ENCODE measurements at places on chromosomes 2 and 18.

- no peak for DNase-seq
Measured at GRCh38 chr18:46222710-46223360, 118.7 kb downstream of the HAUS1 start.

GRCh38 chr2:3754795-3755194, 51.4 kb downstream of the DCDC2C start:
- DNase-seq: no peak

DNA sequence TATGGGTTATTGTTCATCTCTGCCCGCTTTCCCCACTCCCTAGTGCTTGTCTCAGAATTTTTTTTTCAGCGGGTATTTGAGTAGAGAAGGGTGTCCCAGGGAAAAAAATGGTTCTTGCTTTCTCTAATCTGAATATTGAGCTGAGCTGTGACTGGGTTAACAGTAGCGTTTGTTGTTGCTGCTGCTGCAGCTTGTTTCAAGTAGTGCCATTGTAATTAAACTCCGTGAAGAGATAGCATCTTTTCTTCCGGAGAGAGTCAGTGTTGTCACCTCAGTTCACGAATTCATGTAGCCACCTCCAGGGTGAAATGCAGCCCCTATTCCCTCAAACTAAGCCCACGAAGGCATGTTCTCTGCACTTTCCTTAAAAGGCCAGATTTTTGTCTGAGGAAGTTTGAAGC, 1.5 kb upstream of the AAK1 start:
- DNase-seq: no peak

DNA sequence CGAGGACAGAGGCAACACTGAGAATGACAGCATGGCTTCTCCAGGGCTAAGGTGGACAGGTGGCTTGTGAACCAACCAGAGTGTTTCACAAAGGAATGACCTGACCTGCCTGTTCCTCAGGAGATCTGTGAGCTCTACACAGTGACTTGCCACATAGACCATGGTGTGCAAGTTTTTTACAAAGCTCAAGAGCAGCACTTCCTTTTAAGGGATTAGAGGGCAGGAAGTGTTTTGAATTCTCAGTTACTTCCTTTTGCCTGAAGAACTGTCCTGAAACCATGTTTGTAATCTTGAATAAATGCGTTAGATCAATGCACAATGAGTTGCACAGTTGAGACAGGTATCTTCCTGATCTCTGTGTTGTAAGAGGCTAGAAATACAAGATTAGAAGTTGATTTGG, 421.9 kb downstream of the THSD7B start:
- DNase-seq: no peak

GRCh38 chr18:38792731-38793130, 1227.1 kb upstream of the CELF4 start:
- no peak for DNase-seq

DNA sequence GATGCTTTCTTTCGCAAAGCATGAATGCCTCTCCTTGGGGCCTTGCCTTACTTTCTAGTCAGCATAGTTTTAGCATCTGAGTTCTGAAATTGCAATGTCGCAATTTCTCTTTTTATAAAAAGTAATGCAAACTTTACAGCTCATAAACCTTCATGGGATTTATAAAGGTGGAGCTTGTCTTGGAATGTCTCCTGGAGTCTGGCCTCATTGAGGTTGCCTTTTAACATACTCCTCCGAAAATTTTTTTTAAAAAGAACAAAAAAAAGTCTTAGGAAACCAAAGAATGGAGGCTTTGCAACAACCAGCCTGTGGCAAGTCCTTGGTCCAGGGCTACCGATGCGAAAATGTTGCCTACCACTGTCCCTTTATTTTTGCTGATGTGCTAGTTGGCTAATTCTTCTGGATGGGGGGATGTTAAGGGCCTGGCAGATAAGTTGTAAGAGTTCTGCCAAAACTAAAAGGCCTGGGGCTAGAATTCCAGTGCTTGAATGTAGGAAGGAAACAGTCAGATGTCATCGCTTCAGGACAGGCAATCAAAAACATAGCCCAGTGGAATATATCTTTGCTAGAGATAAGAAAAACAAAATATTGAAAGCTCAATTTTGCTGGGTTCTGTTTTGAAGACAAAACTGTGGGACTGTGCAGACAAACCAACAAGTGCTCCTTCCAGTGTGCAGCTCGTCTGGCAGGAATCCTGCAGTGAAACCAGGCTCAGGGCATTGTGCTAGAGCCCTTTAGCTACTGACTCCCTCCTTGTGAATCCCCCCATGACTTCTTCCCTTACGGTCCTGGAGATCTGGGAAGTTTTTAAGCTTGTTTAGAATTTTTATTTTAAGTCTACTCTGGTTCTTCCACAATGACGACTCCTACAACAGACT, 213.0 kb downstream of the PIEZO2 start:
- no peak for DNase-seq

DNA sequence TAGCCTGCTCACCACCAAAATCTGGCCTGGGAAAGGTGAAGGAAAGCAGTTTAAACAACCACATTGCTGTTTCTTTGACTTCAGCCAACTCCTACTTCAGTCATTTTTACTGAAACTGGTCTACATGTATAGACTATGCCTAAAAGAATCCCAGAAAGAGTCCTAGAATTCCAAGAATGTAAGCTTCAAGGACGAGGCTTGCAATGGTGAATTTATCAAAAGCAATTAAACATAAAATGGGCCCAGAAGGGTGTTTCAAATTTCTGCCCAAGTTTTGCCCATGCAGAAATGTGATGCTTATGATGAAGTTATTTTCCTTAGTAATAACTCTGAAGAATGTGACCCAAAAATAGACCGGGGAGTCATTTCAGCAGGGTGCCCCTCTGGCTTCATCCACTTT, 16.6 kb downstream of the EN1 start:
- no peak for DNase-seq
